ENCODE measurements at places on chromosomes 7 and 10.

DNA sequence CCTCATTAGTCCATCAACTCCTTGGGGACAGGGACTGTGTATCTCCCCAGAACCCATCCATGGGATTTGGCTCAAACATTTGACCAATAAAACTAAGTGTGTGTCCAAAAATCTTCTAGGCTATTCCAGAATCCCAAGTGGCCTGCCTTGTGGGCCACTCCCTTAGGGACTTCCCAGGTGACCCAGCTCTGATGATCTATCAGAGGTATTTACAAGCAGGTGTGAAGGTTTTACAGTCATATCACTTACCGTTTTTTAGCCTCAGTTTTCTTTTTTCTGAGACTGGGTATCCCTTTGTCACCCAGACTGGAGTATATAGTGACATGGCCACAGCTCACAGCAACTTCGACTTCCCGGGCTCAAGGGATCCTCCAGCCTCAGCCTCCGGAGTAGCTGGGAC lies 64.4 kb downstream of the PIP4K2A start:
- no peak for DNase-seq

DNA sequence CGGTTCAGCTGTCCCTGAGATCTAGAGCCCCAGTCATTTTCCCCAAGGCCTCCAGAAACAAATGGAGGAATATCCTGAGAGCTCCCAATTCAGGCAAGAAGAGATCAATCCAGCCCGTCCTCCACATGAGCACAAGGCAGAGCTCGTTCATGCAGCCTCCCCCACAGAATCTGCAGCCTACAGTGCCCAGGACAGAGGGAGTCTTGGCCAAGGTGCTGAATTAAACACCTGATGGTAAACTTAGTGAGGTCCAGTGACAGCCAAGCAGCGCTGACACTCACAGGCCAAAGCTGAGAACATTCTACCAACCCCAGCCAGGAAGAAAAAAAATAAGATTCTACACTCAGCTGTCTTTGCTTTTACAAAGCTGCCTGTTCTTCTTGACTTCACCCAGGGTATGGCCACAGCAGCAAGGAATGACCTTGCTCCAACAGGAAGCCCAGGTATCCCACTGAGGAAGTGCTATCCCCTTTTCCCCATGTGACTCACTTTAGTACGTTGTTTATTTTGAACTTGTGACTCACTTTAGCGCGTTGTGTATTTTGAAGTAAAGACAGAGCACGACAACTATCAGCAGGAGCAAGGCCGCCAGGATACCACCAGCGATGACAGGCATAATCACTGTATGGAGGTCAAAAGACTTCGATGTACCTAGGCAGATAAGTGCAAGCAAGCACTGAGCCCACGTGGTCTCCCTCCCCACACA lies 4.4 kb upstream of the CUZD1 start:
- peak; percentile 38 for DNase-seq

DNA sequence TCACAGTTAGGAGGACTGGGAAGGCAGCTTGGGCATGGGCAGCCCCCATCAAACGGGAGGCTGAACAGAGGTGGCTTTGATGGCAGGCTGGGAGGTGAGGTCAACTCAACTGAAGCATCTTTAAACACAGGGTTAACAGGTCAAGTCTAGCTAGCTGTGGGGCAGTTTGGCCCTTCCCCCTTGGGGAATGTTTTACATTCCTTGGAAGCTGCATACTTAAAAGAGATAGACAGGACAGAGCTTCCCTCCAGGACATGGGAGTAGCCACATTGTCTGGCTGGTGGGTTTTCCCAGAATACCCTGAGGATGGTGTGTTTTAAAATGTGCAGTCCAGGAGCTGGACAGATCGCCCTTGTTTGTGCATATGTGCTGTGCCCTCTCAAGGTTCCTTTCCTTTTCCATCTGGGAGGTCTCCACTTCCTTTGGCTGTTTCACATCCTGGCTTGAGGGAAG lies 6.8 kb upstream of the RASSF4 start:
- no peak for DNase-seq

GRCh38 chr7:1286946-1287645 lies 54.4 kb downstream of the UNCX start:
- no peak for DNase-seq

GRCh38 chr10:96275685-96276418 lies 4.5 kb upstream of the BLNK start:
- no peak for DNase-seq

DNA sequence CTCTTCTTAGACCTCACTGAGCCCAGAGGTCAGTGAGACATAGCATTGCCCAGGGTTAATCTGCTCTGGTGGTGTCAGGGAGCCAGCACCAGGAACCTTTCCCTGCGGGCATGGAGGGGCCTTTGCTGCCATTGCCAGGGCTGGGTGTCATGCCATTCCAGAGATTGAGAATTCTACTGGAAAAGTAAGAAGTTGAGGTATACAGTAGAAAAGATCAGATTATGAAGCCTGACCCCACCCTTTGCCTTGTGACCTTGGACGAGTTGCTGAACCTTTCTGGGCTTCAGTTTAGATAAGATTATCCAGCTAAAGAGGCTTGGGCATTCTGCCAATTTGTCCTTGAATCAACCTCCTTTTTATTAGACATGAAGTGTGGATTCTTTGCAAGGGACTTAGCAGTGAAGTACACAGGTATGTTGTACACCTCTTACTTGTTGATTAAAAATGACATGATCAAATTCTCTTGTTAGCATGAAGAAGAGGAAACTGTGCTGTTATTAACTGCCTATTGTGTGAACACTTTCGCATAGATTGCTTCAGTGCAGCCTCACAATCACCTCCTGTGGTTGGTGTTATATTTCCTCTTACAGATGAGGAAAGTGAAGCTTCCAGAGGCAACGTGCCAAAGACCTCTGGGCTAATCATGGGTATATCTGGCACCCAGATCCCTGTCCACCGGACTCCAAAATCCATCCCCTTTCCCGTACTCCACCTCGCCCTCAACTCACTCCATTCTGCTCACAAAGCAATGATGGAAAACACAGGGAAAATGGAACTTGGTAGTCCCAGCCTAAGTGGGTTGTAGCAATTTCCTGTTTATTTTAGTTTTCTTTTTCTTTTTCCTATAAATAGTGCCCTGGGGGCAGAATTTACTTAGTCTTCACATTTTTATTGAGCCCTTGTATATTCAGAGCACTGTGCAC lies 151.3 kb downstream of the CAMK1D start:
- no peak for DNase-seq

- DNase-seq: peak; percentile 54
Measured at GRCh38 chr10:62632071-62632809, 172.3 kb upstream of the ADO start.

DNA sequence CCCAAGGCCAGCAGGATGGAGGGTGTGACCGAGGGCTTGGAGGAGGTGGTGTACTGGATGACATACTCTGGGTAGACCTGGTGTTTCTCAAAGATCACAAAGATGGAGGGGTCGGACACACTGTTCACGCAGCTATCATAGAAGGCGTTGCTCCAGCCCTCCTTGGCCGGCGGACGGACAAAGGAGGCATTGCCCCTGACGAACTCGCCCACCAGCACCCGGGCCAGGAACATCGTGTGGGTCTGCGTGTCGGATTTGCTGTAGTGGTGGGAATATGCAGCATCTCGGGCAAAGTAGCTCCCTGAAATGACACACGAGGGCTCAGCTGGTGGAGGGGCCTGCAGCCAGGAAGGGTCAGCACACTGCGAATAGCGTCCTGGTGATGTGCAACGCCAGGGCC lies 38.2 kb downstream of the PARP12 start:
- DNase-seq: no peak

DNA sequence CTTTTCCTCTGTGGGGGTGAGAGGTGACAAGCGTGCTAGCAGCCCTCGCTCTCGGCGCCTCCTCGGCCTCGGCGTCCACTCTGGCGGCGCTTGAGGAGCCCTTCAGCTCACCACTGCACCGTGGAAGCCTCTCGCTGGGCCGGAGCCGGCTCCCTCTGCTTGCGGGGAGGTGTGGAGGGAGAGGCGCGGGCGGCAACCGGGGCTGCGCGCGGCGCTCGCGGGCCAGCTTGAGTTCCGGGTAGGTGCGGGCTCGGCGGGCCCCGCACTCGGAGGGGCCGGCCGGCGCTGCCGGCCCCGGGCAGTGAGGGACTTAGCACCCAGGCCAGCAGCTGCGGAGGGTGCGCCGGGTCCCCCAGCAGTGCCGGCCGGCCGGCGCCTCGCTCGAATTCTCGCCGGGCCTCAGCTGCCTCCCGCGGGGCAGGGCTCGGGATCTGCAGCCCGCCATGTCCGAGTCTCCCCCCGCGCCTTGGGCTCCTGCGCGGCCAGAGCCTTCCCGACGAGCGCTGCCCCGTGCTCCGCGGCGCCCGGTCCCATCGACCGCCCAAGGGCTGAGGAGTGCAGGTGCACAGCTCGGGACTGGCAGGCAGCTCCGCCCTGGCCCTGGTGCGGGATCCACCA lies 352.8 kb upstream of the PODXL start:
- no peak for DNase-seq

- DNase-seq: no peak
Measured at GRCh38 chr7:84982199-84982598, 204.7 kb downstream of the SEMA3D start.

DNA sequence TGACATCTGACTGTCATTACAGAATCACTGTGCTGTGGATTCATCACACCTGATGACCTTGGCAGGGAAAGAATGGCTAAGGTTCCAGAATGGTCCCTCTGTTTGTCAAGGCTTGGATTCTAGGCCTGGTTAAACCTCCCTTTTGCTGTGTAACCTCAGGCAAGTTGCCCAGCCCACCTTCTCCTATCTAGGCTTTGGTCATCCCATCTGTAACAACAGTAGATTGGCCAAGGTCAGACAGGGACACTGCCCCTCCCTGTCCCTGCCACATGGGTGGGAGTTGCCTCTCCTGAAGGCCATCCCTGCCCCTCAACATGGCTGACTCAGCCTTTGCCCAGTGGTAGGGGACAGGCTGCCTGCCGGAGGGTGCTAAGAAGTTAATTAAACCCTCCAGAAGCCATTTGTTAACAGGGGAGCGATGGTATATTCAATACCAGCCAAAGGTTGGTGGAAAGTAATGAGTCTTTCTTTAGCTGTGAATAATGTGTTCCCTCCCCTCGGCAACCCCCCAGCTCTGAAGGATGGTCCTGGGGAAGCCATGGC lies 149.8 kb upstream of the PCBD1 start:
- no peak for DNase-seq

DNA sequence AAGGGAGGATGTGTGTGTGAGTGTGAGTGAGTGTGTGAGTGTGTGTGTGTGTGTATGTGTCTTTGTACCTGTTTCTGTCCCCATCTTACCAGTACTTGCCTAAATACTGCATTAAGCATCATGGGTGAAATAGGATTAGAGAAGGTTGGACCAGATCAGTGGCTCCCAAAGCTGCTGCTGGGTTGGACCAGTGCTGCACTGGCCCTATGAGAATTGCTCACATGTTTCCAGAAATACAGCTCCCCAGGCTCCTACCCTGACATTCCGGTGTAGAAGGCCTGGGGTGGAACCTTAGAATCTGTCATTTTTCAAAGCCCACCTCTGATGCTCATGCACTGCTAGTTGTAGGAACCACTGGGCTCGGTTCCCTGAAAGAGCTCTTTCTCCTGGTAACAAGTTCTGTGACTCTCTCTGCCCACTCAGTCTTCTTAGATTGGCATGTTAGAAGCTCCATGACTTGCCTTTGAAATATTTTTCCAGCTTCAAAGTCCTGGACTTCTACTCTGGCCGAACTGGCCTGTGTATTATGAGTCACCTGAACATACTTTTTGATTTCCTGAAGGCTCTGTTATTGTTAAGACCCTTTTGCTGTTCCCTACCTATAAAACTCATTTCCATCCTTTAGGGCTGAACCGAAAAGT lies 224.7 kb downstream of the CUX1 start:
- peak; percentile 51 for DNase-seq

DNA sequence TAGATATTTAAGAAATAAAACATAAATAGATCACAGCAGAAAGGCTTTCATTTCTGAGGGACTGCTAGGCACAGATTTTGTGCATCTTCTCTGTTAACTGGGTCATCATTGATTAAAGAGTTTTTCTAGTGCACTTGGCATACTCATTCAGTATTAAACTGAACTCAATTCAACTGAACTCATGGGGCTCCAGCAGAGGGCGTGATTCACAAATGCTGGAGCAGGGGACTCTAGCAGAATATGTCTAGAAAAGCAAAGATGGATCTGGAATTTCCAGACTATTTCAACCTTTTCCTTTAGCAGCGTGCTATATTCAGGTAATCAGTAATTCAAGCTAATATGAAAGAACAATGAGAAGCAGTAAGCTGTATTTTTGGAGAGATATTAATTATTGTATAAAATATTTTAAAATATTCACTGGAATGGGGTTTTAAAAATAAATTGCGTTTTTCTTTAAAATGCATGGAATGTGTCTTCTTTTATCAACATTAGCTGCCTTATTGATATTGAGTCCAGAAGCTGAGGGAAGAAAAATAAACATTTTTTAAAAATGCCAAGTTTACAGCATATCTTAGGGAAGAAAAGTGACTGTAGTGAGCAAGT lies 296.8 kb upstream of the CACNA2D1 start:
- DNase-seq: peak; percentile 71

DNA sequence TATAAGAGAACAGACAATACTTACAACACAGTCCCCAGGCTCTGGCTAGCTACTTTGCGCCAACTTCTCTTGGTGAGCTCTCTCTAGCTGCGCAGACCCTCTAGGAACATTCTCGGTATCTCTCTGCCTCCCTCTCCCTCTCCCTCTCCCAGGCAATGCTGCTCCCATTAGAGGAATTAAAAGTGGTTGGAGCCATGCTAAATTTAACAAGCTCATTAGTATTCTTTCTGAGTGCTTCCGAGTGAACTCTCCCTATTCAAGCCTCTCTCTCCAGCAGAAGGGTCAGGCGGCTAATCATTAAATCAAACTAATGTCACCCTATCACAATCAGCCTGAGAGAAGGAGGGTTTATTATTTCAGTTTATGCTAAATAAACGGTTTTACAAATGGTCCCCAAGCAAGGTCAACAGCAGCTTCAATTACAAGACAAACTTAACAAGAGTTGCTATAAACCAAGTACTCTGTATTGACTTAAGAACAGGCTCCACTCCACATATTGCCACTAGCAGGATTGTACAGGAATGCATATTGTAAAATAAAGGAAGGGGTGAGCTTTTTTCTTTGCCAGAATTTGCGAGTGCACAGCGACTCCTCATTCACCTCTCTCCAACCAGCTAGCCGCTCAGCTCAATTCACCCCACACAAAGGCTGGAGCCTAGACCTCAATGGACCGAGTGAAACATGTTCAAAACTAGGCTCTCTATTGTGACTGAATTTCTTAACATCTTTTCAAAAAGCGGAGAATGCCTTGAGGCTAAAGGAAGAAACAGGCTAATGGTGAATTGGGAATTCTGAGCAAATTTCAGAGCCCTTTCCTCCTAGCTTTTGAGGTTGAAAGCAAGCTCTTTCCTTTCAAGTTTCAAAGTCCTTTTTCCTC lies 84.4 kb downstream of the GLI3 start:
- no peak for DNase-seq

DNA sequence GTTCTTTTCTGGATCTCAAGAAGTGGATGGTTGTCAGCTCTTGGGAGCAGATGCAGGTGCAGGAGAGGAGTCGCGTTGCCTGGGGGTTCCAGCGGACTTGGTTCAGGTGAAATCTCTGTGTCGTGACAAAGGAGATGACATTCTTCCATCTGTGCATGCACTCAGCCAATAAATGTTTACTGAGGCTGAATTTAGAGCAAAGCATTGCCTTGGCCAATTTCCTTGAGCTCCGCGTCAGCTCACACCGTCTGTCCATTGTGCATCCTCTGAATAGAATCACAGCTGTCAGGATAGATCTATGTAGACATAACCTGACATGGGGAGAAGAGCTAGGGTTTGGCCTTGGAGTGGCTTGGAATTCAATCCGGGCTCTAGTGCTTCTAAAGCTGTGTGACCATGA lies 343.7 kb downstream of the GLRX3 start:
- no peak for DNase-seq
